Activated CD4-positive, alpha-beta memory T cell treated with anti-CD3 and anti-CD28 coated beads, Interleukin-2, amount 10 ng/mL, durations not matched to agents 7 days and 5 days (primary cell): ENCODE measurements at places on chromosomes 7 and 10. TPM values are rescaled to one million over a fixed set of nuclear protein-coding genes. Genes with fewer than 3 reads are reported as not detected.

ZPBP gene
- not detected for total RNA-seq

GRCh38 chr7:1934756-1935155 lies 264.7 kb downstream of the ELFN1 start:
- DNase-seq: no peak
- H3K4me3 ChIP-seq: no peak overlapping the region
- H3K36me3 ChIP-seq: peaks cover 78% of the 10 kb centered on the region

MOGAT3 gene
- total RNA-seq: not detected

DNA sequence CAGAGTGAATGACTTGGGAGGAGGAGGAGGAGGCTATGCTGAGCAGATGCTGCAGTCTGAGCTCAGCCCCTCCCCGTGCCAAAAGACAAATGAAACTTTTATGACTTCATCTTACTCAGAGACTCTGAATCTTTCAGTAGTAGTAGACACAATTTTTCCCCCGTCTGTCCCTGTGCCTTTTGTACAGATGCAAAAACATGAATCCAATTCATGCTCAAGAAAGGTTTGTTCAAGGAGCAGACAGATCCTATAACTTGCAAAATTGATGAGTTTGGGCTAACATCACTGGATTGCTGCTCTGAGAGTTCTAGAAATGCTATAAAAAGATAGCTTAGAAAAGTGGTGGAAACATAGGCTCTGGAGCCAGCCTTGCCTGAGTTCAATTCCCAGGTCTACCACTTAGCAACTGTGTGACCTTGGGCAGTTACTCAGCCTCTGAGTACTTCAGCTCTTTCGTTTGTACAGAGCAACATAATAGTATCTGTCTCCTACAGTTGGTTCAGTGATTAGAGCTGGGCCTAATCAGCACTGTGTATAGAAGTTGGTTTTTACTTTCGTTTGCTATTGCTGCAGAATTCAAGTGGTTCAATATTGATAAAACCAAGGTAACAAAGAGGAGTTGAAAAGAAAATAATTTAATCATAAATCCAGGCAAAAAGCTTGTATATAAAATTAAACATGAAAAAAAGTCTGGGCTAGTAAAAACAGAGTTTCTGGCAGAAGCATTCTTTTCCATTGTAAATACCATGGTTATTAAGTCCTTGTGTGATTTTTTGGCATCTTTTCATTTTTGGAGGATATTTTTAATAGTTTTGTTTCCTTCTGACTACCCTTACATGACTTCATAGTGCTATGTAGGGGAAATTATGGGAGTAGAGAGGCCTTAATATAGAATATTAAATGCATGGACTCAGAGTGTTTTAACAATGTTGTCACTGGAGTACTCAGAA lies 174.2 kb upstream of the ZNF32 start:
- H3K36me3 ChIP-seq: no peaks in the 10 kb centered on the region
- peaks cover 23% of the 10 kb centered on the region for H3K27me3 ChIP-seq
- DNase-seq: no peak
- H3K4me3 ChIP-seq: no peak overlapping the region
- no peak overlapping the region for H3K27ac ChIP-seq

GRCh38 chr7:105216786-105217185 lies 171.9 kb downstream of the SRPK2 start:
- H3K27me3 ChIP-seq: no peaks in the 10 kb centered on the region
- no peak for DNase-seq
- peaks cover 9% of the 10 kb centered on the region for H3K36me3 ChIP-seq

- no peaks in the 10 kb centered on the region for H3K36me3 ChIP-seq
- peaks cover 11% of the 10 kb centered on the region for H3K27me3 ChIP-seq
- H3K4me3 ChIP-seq: no peak overlapping the region
These were observed 53.4 kb downstream of the NRCAM start for GRCh38 chr7:108402865-108403264.

DNA sequence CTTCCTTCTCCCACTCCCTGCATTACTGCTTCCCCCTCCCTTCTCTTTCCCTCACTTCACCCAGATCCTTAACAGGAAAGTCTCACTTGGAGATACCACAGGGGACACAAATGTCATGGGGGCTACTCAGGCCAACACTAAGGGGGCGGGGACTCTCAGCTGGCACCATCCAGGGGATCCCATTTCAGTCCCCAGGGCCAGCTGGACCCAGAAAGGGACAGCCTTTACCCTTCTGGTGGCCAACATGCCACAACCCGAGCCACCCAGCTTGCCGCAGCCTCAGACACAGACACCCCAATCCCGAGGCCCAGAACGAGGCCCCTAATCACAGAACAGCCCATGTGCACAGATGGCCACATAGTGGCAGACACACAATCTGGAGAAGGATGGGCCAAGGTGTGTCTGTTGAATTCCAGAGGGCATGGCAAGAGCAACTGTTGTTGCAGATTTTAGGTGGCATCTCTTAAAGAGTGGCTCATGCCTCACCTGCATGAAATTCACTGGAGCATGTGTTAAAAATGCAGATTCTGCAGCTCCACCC lies 5.6 kb downstream of the CAMK2G start:
- peaks cover 60% of the 10 kb centered on the region for H3K36me3 ChIP-seq
- H3K27ac ChIP-seq: peak overlapping the region; percentile 8
- no peak for DNase-seq

- H3K4me3 ChIP-seq: no peak overlapping the region
- no peaks in the 10 kb centered on the region for H3K36me3 ChIP-seq
- DNase-seq: no peak
- H3K27me3 ChIP-seq: peaks cover 7% of the 10 kb centered on the region
- H3K4me1 ChIP-seq: no peaks in the 10 kb centered on the region
- no peak overlapping the region for H3K27ac ChIP-seq
These were observed 141.6 kb upstream of the TCERG1L start for GRCh38 chr10:131452926-131453720.

CPA4 gene
- total RNA-seq: not detected

RTKN2 gene
- 6.6 TPM for total RNA-seq

GRCh38 chr10:91043173-91043910 lies 122.5 kb upstream of the ANKRD1 start:
- no peaks in the 10 kb centered on the region for H3K36me3 ChIP-seq
- no peak for DNase-seq
- peaks cover under 1% of the 10 kb centered on the region for H3K4me1 ChIP-seq
- H3K27me3 ChIP-seq: peaks cover 26% of the 10 kb centered on the region

- H3K4me3 ChIP-seq: no peak overlapping the region
- no peak overlapping the region for H3K27ac ChIP-seq
- peaks cover 21% of the 10 kb centered on the region for H3K27me3 ChIP-seq
- DNase-seq: no peak
- H3K4me1 ChIP-seq: no peaks in the 10 kb centered on the region
- H3K36me3 ChIP-seq: no peaks in the 10 kb centered on the region
These were observed 1.1 kb upstream of the TNS3 start for GRCh38 chr7:47582764-47583738.

UTF1 gene
- total RNA-seq: not detected

- no peaks in the 10 kb centered on the region for H3K36me3 ChIP-seq
- H3K27me3 ChIP-seq: no peaks in the 10 kb centered on the region
- H3K27ac ChIP-seq: no peak overlapping the region
- no peaks in the 10 kb centered on the region for H3K4me1 ChIP-seq
These were observed 262.2 kb downstream of the ZMYND11 start for GRCh38 chr10:397321-398068.

DNA sequence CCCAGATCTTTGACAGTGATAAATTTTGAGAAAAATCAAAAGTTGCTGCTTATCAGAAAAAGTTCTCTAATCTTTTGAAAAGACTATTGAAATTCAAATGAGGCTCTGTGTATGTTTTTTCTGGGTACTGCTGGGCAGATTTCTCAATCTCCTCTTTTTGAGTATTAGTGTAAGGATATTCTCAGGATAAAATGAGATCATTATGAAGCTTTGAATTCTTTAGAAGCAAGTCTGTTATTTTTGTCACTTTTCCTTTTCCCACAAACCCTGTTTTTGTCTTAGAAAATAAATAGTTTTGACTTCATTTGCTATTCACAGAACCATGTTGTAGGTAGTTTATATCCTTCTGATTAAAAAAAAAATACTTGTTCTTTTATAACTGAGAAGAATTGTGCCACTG lies 7.9 kb downstream of the STAM start:
- peaks cover 86% of the 10 kb centered on the region for H3K36me3 ChIP-seq
- H3K4me3 ChIP-seq: no peak overlapping the region
- no peak for DNase-seq
- H3K27me3 ChIP-seq: no peaks in the 10 kb centered on the region

- no peak overlapping the region for H3K27ac ChIP-seq
- no peak for DNase-seq
- no peak overlapping the region for H3K4me3 ChIP-seq
- peaks cover 10% of the 10 kb centered on the region for H3K4me1 ChIP-seq
These were observed 137.7 kb downstream of the CHN2 start for GRCh38 chr7:29332042-29332811.

DNA sequence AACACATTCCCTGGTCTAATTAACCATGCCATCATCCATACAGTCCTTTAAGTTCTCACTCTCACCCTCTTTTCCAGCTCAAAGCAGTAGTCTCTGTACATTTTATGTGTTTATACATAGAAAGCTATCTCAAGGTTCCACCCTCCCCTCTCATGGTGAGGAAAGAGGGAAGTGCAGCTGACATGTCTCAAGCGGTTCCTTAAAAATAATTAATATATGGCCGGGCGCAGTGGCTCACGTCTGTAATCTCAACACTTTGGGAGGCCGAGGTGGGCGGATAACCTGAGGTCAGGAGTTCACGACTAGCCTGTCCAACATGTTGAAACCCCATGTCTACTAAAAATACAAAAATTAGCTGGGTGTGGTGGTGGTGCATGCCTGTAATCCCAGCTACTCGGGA lies 36.7 kb downstream of the ZC3HAV1 start:
- H3K27ac ChIP-seq: peak overlapping the region; percentile 78
- peaks cover 65% of the 10 kb centered on the region for H3K4me1 ChIP-seq
- H3K36me3 ChIP-seq: peaks cover 84% of the 10 kb centered on the region
- peak overlapping the region; percentile 30 for H3K4me3 ChIP-seq
- no peaks in the 10 kb centered on the region for H3K27me3 ChIP-seq
- DNase-seq: no peak

GRCh38 chr10:106502641-106503040 lies 661.9 kb downstream of the SORCS1 start:
- DNase-seq: no peak
- no peak overlapping the region for H3K27ac ChIP-seq
- H3K36me3 ChIP-seq: no peaks in the 10 kb centered on the region

AFAP1L2 gene
- 1.9 TPM for total RNA-seq

GRCh38 chr7:18626086-18626485 lies 130.5 kb downstream of the HDAC9 start:
- H3K4me1 ChIP-seq: no peaks in the 10 kb centered on the region
- no peak overlapping the region for H3K27ac ChIP-seq
- DNase-seq: no peak
- no peak overlapping the region for H3K4me3 ChIP-seq

SPDYE9 gene
- not detected for total RNA-seq

DNA sequence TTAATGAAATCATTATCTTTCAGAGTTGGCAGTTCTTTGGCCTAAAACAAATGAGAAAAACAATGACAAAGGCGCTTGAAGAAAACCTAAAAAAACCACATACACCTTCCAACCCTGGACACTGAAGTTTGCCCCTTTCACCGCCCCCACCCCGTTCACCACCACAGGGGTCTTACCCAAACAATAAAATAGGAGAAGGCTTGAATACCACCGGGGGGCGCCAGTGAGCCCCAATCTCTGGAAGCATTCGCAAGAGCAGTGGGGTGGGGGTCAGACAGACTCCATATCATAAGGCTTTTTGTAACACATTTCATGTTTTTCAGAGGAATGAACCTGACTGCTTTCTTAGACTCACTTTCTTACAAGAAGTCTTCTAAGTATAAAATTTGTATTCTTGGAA lies 163.6 kb downstream of the PIP4K2A start:
- peak overlapping the region; percentile 52 for H3K27ac ChIP-seq
- peaks cover 23% of the 10 kb centered on the region for H3K4me1 ChIP-seq
- peak; percentile 62 for DNase-seq
- no peak overlapping the region for H3K4me3 ChIP-seq

GRCh38 chr7:98988641-98989040 lies 110.3 kb downstream of the TRRAP start:
- no peak for DNase-seq
- H3K36me3 ChIP-seq: peaks cover 84% of the 10 kb centered on the region
- no peak overlapping the region for H3K4me3 ChIP-seq
- no peaks in the 10 kb centered on the region for H3K27me3 ChIP-seq

DNA sequence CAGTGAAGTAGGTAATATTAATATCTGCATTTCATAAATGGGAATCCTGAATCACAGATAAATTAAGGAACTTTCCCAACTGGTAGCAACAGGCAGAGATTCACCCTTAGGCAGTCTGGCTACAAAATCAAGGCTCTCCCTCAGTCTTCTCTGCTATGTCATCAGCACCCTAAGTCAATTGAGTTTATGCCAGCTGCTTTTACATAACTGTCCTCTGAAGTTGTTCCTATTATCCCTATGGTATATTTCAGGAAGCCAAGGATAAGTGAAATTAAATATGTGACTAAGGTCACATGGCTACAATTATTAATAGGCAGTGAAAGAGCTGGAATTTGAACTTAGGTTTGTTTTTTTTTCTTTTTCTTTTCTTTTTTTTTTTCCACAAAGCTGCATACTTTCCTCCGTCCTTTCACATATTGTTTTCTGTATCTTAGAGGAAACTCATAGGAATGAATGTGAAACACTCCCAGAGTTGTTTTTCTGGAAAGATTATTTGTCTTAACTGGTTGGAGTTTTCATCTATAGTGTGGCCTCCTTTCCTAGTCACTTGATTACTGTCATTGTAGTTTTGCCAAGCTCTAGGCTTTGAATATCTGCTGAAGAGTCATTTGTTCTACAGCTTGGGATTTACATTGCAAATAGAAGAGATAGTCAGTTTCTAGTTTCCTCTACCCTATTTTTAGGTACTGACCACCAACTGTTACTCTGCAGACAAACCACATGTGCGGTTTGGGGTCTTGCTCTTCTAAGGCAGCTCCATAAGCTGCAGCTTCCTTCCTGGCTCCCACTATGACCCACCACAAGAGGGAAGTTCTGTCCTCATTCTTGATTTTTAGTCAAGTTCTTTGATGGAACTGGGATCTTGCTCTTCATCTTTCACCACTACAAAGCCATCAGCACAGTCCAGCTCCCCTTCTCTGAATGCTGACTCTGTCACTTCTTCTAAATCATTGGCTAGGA lies 338.0 kb upstream of the KIAA1217 start:
- no peaks in the 10 kb centered on the region for H3K36me3 ChIP-seq
- DNase-seq: no peak
- H3K4me3 ChIP-seq: no peak overlapping the region
